Ecto neural progenitor cell (in vitro differentiated cells): ENCODE measurements at places on chromosomes 7 and 10.
A peak's percentile ranks its signal among the peaks of the same experiment; 100 is the strongest.

DNA sequence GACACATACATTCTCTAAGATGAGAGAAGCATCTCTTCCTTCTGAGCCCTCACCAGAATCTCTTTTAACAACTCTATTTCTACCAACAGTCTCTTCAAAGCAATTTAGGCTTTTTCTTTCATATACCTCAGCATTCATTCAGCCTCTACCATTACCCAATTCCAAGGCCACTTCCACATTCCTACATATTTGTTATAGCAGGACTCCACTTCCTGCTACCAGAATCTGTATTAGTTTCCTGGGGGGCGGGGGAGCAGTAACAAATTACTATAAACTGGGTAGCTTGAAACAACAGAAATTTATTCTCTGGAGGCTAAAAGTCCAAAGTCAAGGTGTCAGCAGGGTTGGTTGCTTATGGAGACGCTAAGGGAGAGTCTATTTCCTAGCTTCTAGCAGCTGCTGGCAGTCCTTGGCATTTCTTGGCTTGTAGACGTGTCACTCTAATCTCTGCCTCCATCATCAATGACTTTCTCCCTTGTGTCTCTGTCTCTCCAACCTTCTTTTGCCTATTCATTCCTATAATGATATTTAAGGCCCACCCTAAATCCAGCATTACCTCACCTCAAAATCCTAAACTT is 7.4 kb downstream of the PRPS1L1 start:
- no peak for DNase-seq

DNA sequence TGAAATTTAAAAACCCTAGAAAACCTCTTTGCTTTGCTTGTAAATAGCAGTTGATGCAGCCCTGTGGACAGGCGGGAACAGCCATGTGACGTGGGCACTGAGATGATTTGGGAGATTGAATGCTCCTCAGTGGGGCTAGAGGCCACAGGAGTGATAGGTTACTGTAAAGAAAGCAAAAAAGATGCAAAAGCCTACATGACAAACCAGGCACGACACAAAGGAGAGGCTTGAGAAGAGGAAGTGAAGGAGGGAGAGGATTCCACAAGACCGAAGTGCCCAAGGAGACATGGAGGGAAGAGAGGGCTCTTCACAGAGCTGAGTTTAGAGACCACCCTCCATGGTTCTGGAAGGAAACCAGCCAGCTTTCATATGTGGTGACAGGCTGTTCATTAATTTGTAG is 25.7 kb downstream of the IKZF1 start:
- no peak for DNase-seq

DNA sequence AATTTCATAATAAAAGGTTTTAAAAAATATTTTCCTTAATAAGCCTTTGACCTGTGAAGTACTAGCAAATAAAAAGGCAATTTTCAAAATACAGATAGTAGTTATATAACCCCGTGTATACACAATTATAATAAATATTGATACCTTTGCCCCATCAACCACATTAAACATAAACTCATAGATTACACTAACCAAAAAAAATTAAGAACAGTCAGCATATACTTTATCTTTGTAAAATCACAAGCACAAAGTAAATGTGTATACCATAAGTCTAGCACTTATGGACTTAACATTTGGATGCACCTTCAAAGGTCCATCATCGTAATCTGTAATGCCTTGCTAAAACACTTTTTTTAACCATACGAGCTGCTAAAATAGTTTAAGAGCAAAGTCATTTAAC is 123.4 kb downstream of the SNX13 start:
- no peak for DNase-seq

- peak; percentile 56 for DNase-seq
Observed at GRCh38 chr7:156998988-156999957, 11.2 kb downstream of the MNX1 start.

DNA sequence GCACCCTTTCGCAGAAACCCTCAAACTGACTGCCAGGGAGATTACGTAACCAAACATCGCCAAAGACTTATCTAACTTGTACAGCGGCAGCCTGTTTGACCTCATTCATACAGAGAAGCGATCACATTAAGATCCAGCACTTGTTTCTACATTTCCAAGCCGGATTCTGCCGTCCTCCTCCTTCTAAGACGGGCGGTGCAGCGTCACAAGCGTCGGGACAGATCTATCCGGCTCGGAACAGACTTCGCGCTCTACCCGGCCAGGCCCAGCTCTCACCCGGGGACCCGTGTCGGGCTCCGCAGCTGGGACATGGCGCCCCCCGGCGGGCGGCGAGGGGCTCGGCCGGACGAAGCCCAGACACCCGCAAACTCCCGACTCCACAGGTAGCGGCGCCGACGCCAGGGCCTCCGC is 373 bp downstream of the H2AZ2 start:
- no peak for DNase-seq
